ENCODE measurements at places on chromosomes 13 and 19.

DNA sequence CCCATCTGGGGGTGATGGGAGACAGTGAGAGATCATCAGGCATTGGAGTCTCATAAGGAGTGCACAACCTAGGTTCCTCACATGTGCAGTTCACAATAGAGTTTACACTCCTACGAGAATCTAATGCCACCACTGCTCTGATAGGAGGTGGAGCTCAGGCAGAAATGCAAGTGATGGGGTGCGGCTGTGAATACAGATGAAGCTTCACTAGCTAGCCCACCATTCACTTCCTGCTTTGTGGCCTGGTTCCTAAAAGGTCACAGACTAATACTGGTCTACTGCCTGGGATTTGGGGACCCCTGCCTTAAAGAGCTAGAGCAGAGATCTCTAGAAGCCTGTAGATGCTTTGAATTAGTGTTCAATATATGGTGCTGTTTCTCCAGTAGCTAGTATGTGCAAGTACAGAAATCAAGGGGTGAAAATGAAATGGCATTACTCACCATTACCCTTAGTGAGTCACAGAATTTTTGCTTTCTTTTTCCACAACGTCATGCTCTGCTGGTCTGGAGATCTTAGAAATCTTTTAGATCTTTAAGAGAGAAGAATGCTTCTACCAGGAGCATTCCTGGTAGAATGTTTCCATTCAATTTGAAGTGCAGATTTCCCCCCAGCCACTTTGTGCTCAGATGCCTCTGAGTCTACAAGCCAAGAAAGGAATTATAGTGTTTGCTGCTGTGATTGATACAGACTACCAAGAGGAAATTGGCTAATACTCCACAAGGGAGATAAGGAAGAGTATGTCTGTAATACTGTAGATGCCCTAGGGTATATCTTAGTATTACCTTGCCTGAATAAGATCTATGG lies 2301.2 kb downstream of the PCDH9 start:
- no peak for DNase-seq

DNA sequence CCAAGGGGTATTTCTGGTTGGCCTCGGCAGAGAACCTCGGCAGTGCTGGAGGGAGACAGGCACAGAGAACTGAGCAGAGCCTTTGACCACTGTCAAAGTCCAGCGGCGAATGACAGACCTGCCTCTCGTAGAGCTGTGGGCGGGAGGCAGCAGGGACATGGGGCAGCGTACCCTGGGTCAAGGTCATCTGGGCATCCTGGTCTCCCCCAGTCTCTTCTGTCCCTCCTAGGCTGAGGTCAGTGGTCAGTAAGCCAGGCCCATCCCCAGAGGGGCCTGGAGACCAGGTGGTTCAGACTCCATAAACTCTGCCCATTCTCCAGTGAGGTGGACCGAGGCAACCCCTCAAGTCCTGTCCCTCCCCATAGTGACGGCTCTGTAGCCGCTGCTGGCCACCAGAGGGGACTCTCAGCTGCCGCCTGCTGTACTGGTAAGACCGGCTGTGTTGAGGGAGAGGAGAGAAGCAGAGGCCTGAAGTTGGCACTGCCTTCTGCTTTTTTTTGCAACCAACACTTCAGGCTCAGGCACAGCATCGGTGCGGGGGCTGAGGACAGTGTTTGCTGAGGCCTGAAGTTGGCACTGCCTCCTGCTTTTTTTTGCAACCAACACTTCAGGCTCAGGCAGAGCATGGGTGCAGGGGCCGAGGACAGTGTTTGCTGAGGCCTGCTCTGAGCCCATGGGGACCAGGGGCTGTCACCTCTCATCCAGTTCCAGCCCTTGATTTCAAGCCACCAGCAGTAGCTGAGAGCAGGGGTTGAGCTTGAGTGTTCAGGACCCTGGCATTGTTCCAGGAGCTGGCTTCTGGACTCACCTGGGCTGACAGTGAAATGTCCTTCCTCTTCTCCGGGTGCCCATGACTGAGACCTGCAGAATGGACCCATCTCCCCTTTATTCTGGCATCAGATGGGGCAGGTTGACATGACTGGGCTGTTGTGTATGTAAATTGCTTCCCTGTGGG lies at the start of gene PGLYRP2:
Gene PGLYRP2, minus strand, starts transcription at position 111 of the 955 bp plus-strand sequence. CDS start 130 bp downstream, outside the sequence.
- DNase-seq = no peak

- no peak for DNase-seq
These were observed 78.6 kb upstream of the DOCK9 start for GRCh38 chr13:99056381-99057014.

DNA sequence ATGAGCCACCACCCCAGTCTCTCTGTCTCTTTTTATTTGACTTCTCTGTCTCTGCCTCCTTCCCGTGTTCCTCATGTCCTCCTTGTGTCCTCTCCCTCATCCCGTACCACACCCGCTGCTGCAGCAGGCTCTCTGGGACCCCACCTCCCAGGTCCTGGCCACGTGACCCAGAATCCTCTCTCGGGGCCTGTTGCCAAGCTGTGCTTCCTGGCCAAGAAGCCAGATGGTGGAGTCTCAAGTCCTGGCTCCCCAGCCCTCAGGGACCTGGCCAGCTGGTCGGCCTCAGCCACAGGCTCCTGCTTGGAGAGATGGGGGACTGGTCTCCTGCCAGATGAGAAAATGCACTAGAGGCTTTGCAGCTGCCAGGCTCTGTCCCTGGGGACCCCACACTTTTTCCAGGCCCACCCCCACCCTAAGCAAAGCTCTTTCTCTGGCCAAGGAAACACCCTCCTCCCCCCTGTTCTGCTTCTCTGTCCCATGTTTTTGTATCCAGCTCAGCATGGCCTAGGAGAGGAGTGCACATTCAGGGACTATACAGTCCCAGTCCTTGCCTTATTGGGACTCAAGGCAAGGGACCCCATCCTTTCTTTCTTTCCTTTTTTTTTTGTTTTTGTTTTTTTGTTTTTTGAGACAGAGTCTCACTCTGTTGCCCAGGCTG lies 34.3 kb upstream of the SHKBP1 start:
- no peak for DNase-seq

DNA sequence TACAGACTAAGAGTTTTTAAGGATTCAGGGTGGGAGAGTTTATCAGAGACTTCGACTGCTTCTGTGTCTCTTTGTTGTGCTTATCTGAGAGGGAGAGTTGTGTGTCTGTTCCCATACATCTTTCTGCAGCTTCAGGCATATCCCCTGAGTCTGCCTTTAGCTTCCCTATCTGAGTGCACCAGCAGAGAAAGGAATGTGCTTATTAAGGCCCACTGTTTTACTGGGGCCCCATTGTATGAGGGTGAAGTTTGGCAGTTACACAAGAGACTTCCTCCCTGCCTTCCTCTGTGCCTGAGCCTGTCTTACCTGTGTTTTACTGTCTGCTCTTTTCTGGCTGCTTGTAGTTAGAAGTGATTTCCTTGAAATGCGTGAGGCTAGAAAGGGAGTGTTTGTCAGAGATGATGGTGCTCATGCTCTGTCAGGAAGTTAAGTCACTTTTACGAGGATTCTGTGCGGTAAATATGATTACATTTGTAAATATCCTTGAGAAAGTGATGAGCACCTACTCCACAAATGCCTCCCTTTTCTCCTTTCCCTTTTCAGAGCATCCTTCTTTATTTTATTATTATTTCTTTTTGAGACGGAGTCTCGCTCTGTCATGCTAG lies 1228.9 kb upstream of the MIR17HG start:
- no peak for DNase-seq

- DNase-seq = no peak
These were observed 776.5 kb upstream of the SLITRK1 start for GRCh38 chr13:84658491-84659358.

GRCh38 chr19:28878862-28879566 lies 333.9 kb downstream of the UQCRFS1 start:
- DNase-seq = peak; percentile 82

DNA sequence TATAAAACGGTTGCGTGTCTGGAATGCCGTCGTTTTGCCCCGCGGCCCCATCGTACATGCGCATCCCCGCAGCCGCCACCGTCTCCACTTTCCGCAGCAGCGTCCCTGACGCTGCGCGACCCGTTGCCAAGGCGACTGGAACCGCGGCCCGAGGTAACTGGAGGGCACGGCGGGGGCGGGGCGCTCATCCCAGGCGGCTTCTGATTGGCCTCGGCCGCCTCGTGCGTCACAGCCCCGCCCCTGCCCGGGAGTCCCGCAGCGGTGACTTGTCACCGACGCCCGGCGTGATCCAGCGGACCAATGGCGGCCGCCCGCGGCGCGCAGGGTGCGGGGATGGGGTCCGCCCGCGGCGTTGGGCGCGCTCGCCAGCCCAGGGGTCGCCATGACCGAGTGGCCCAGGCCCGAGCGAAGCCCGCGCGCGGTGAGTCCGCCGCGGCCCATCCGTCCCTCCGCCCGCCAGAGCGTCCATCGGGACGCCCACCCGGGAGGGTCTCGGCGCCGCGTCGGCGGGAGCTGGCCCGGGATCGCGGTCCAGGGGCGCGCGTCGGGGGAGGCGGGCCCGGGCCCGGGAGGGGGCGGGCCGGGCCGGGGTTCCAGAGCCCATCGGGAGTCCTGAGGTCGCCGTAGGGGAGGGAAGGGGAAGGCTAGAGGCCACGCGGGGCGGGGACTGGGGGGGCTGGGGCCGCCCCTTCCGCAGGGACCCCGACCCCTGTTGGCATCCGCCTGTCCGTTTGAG lies at the start of gene ZSCAN1:
Gene ZSCAN1, plus strand, starts transcription at position 285 of the 736 bp plus-strand sequence. CDS start 3,812 bp downstream, outside the sequence.
- DNase-seq = peak; percentile 99

GRCh38 chr13:103067751-103068555 lies 1.7 kb upstream of the SLC10A2 start:
- peak; percentile 10 for DNase-seq

GRCh38 chr19:13931391-13932148 lies 6.6 kb downstream of the PODNL1 start:
- DNase-seq = no peak

All from brain (organoid and tissue), 16 donors.